ENCODE measurements at places on chromosomes 16 and 17.

DNA sequence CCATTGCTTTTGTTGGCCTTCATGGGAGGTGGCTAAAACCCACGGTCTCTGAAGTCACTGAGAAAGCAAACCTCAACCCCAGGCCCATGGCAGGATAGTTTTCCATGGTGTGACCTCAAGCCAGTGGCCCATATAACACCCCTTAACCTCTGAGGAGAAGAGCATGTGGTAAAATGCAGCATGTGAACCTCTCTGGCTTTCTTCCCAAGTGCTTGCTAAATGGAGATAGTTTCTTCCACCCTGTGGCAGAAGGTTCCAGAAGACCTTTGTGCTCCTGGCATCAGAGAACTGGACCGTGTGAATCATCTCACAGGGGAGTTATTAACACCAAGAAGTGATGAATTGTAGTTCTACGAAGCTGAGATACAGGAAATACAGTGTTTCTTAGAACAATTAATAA, 47.3 kb downstream of the MYOCD start:
- DNase-seq = no peak

- no peak for DNase-seq
Measured at GRCh38 chr16:54817940-54818574, 112.6 kb upstream of the IRX5 start.

GRCh38 chr16:52677501-52677900, 130.6 kb upstream of the TOX3 start:
- no peak for DNase-seq

- no peak for DNase-seq
Measured at GRCh38 chr17:2063261-2064146, 8.6 kb downstream of the HIC1 start.

GRCh38 chr16:78599271-78599670, 499.8 kb downstream of the WWOX start:
- no peak for DNase-seq

- no peak for DNase-seq
Measured at GRCh38 chr16:82016964-82017363, 5.7 kb upstream of the SDR42E1 start.

DNA sequence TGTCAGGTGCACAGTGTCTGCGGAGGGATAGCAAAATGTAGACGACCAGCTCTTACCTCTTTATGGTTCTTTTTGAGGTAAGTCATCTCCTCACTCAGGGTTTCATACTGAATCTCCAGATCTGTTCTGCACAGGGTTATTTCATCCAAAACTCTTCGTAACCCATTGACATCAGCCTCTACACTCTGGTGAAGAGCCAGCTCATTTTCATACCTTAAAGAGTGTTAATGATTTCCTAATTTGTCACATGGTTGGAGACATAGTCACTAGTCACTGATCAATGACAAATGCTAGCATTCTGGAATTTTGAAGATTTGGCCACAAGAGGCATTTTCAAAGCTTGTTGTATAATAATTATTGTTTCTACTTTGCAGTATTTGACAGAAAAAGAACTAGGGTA, 1.3 kb downstream of the KRT25 start:
- no peak for DNase-seq

DNA sequence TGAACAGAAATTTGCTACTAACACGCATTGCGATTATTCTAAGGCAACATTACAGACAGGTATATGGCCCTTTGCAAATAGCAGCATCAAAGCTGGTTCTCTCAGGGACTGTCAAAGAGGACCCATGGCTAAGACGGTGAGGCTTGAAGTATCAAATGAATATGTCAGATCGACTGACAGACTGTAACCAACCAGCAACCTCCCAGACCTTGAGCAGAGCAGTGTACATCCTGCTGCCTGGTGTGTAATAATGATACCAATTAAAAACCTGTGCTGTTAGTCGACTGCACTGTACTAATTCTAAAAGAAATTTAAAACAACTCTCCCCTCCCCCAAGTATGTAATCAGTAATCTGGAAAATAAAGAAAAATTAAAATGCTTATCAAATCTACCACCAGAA, 35.9 kb upstream of the GHDC start:
- DNase-seq = no peak

DNA sequence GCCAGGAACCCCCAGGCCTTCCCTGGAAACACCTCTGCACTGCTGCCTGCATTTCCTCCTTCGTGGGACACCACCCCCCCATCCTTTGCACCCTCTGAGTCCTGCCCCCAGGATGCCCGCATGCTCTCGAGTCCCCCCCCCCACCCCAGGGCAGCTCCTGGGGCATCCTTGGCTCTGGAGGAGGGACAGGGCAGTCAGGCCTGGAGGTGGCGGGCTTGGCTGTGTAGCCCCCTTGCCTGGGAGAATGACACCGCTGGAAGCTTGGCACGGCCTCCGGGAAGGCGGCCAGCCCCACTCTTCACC, 98.9 kb upstream of the GSE1 start:
- no peak for DNase-seq

DNA sequence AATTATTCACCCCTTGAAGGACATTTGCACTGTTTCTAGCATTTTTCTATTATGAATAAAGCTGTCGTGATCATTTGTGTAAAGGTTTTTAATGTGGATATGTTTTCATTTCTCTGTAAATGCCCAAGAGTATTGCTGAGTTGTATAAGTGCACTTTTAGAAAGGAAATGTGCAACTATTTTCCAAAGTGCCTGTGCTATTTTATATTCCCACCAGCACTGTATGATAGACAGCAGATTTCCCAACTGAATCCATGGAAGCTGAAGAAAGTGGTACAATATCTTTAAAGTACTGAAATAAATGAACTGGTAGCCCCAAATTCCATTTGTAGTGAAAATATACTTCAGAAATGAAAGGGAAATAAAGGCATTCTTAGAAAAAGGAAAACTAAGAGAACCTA, 238.4 kb downstream of the BCAS3 start:
- no peak for DNase-seq

GRCh38 chr16:66409156-66409555, 17.9 kb upstream of the BEAN1 start:
- DNase-seq = no peak

- DNase-seq = peak; percentile 72
Measured at GRCh38 chr16:3112058-3112880, at the start of gene ZNF205. ZNF205 (plus strand) TSS chr16:3112586; CDS start chr16:3113431, 845 bp downstream.

- DNase-seq = no peak
Measured at GRCh38 chr17:80308692-80309517, 48.3 kb downstream of the RNF213 start.

DNA sequence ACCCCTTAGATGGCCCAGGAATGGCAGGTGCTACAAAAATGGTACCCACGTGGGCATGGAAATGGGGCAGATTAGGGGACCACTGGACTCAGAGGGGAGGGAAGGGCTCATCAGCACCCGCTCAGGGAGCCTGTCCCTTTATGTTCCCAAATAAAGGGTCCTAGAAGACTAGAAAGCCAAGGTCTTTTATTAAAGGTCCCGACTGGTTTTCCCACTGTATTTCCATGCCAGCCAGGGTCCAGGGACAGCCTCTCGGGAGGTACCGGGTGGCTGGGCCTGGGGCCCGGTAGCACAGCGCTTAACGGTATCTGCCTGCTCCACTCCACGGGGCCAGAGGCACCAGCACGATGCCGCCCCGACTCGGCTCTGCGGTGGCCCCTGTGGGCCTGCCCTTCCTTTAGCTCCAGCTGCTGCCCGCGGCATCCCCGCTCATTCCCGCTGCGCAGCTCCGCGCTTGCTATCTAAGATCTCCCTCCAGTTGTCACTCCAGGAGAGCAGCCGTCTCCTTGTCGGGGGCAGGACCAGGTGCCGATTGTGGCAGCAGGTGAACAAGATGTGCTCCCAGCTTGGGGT, 1.4 kb downstream of the NT5C start:
- no peak for DNase-seq

- DNase-seq = no peak
Measured at GRCh38 chr17:64130559-64131001, 636 bp upstream of the ERN1 start.

- DNase-seq = no peak
Measured at GRCh38 chr16:13999071-13999894, 71.8 kb upstream of the MRTFB start.

DNA sequence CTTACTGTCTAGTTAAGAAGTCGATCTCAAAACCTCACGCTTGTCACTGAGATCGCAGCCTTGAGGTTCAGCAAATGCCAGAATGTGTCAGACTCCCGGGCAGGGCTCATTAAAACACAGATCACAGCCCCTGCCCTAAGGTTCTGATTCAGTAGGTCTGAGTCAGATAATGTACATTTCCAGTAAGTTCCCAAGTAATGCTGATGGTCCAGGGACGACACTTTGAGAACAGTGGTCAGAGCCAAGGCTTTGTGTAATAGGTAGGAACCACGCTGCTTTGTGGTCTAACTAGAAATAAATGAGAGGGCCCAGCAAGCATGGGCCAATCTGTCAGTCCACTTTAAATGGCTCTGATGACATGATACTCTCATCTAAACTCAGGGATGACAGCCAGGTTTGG, 228.6 kb downstream of the ZFHX3 start:
- no peak for DNase-seq

DNA sequence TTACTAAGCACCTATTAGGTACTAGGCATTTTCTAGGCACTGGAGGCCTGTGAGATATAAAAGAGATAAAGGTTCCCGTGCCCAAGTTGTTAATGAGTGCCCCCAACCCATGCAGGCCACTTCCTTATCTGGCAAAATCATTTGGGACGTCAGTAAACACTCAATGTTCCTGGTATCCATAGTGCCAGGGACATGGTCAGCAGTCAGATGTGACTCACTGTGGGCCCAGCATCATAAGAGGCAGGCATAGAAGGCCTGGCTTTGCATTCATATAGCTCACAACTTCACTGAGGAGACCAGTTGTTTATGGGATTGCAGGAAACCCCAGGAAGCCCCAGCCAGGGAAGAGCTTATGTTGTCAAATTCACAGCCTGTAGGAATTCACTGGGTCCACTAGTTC, 81.1 kb downstream of the MRC2 start:
- no peak for DNase-seq

DNA sequence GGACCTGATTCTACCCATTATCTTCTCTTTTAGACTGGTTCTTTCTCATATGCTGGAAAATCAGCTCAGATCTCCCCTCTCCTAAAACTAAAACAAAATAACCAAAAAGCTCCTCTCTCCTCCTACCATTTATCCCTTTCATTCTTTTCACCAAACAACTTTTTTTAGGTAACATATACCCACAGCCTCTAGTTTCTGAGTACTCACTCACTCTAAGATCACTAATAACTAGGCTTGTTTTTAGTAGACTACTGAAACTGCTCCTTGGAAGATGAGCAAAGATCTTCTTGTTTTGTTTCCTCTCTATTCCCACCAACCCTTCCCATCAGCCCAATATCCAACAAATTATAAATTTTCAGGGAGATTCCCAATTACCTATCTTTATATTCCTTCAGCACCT, 129.0 kb downstream of the SKAP1 start:
- no peak for DNase-seq

GRCh38 chr16:23624092-23624491, 17.0 kb downstream of the PALB2 start:
- no peak for DNase-seq

- DNase-seq = no peak
Measured at GRCh38 chr16:30399435-30400186, 4.4 kb downstream of the ZNF48 start.

DNA sequence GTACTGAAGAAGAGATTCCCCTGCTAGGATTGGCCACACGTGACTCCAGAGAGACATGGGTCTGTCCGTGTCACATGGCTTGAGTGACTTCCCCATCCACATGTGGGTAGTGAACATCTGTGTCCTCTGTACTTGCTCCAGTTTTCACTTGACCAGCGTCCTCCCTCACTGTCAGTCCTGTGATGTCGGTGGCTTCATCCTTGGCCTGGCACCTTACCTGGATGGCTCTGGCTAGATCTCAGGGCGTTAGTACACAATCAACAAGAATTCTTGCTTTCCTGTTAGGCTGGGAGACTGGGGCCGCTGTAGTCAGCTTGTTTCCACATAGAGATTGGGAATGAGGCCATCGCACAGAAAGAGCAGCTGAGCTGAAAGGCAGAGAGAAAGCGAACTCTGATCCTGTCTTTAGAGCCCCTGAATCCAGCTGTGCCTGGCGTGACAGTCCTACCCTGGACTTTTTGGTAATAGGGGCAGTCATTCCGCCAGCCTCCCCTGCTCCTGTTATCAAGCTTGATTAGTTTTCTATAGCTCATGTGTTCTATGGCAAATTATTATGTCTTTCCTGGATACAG, 227.3 kb downstream of the SNX29 start:
- DNase-seq = no peak

DNA sequence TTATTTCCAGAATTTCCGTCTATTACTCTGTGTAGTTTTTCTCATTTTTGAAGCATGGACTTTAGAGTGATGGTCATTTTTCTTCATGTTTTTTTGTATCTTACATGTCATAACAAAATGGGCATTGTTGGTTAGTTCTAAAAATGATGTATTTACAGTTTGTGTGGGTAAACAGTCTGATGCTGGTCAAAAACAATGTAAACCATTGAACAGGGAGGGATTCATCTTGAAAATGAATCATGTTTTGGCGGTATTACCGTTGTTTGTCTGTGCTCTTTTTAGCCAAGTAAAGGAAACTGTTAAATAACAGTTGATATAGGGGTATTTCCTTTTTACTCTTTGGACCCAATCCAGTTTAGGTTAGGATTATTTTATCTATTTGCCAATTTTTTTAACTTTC, 315.8 kb downstream of the BCAS3 start:
- DNase-seq = no peak

- DNase-seq = no peak
Measured at GRCh38 chr16:29256501-29256981, 150.0 kb downstream of the NPIPB11 start.

GRCh38 chr16:50568187-50568815, 20.1 kb downstream of the NKD1 start:
- DNase-seq = no peak

DNA sequence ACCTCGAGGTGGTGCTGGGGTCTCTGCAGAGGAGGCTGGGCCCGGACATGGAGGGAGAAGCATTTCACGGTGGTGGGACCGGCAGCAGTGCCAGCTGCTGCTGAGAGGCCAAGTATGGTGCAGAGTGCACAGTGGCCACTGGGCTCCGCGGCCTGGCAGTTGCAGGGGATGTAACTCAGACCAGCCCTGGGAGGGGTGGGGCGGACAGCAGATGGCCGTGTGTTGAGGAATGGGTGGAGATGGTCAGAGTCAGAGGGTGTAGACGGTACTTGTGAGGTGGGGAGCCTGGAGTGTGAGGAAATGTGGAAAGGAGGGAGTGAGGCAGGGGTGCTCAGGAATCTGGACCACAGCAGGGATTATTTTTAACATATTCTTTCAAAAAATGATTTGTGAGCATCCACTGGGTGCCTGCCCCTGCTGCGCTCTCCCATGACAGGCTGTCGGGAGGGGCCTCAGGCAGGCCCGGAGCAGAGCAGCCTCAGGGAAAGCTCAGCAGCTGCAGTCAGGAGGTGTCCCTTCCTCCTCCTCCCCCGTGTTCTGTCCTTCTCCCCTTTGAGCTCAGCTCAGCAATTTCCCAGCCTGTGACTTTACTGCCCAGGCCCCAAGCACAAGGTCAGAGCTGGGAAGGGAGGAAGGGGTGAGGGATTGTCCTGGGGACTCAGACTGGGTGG, 113.1 kb downstream of the RAP1GAP2 start:
- no peak for DNase-seq

DNA sequence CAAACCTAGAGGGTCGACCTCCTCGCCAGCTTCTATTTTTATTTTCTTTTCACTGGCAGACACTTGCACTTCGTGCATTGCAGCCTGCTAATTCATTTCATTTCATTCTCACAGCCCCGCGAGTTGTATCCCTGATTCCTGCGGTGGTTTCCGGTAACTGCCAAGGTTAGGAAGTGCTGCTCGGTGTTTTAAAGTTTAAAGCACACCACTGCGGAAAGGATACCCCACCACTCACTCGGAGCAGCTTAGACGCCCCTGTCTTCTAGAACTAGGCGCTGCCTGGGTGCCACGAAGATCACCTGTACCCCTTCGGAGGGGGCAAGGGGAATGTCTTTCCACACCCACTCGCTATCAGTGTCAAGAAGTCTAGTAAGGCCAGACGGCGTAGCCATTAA, 509 bp downstream of the CNEP1R1 start:
- DNase-seq = no peak
